ENCODE measurements at places on chromosomes 12 and 14.

- DNase-seq, result no peak
Observed at GRCh38 chr12:90407841-90408240, 547.1 kb downstream of the CCER1 start.

GRCh38 chr12:75444429-75445136 is 36.0 kb upstream of the GLIPR1 start:
- no peak for DNase-seq

DNA sequence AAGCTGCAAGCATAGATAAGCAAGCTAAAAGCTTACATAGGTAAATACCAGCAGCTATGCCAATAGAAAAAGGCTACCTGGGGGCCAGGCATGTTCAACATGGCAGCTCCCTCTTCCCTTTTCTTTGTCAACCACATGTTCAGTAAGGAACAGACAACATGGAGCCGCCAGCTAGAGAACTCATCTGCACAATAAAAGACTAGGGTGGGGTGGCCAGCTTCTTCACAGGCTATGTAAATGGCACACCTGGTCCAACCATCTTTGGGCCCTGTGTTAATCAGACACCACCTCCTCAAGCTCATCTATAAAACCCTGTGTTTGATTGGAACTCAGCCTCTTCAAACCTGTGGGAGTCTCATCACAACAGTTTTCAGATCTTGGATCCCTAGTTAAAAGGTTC is 129.7 kb upstream of the TMPO start:
- no peak for DNase-seq

- DNase-seq, result no peak
Observed at GRCh38 chr14:80679273-80679672, 262.3 kb downstream of the CEP128 start.

- no peak for DNase-seq
Observed at GRCh38 chr12:211142-211465, 2.9 kb downstream of the SLC6A12 start.

DNA sequence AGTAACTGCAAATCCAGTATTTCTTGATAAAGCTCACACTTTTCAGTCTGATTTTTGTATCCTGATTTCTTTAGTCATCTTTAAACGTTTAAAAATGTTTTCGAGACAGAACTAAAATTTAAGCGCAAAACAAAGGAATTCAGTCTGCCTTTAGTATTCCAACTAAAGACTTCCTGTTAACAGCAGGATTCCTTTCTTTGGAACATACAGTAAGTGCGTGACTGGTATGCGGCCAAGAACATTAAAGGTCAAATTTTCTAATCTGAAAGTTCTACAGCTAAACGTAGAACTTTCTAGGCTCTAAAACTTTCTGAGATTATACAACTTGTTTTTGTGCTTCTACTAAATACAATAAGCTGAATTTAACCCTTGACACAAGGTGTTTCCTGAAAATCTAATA is 9.9 kb downstream of the SAV1 start:
- DNase-seq, result no peak

DNA sequence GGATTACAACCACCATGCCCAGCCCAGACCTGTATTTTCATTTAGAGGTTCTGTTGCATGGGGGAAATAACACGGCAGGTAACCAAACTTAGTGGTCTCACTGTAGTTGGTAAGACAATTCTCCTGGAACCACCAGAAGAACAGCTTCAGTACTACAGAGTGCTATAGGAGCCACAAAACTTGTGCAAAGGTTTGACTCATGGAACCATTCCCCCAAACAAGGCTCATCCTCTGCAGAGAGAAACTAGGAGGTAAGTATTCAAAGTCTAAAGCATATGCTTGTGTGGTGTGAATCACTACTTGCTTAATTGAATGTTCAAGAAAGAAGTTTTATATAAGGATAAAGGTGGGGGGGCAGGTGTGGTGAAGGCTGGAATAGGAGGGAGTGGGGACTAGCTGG is 58.7 kb downstream of the GNS start:
- no peak for DNase-seq

GRCh38 chr12:108568338-108569154 is 6.2 kb downstream of the ISCU start:
- no peak for DNase-seq

GRCh38 chr12:1046727-1047126 is 55.7 kb downstream of the ERC1 start:
- no peak for DNase-seq

- no peak for DNase-seq
Observed at GRCh38 chr12:117679776-117680175, 289.0 kb downstream of the KSR2 start.

DNA sequence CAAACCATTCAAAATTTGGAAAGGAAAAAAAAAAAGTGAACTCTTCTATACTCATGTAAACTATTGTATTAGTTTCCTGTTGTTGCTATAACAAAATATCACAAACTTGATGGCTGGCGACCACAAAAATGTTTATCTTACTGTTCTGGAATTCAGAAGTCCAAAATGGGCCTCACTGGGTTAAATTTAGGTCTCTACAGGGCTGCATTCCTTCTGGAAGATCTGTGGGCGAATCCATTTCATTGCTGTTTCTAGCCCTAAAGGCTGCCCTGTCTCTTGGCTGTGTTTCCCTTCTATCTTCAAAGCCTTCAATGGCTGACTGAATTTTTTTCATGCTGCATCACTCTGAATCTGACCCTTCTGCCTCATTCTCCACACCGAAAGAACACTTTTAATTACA is 105.1 kb upstream of the NAV3 start:
- DNase-seq, result no peak

- DNase-seq, result no peak
Observed at GRCh38 chr14:53999061-53999488, 42.5 kb upstream of the BMP4 start.

GRCh38 chr12:26434299-26435068 is 239.1 kb downstream of the SSPN start:
- DNase-seq, result no peak

- no peak for DNase-seq
Observed at GRCh38 chr14:92549105-92549858, 35.7 kb downstream of the RIN3 start.

GRCh38 chr12:70837026-70837425 is 83.5 kb downstream of the PTPRR start:
- no peak for DNase-seq

Measured in osteocyte (in vitro differentiated cells).